Uterine smooth muscle cell (primary cell): ENCODE measurements at places on chromosomes 3 and 15. TPM values are rescaled to one million over a fixed set of nuclear protein-coding genes. Genes with fewer than 3 reads are reported as not detected.

The RTP1 gene
- total RNA-seq, result not detected in 2 replicates

The TMEM212 gene
- 0.11 TPM in 1 of 2 replicates, not detected in the other for total RNA-seq

The ZDHHC19 gene
- total RNA-seq, result not detected in 2 replicates

The SCAANT1 gene
- total RNA-seq, result not detected in 2 replicates

The HTR3C gene
- not detected in 2 replicates for total RNA-seq

The HOMER2 gene
- total RNA-seq, result 5.8 and 11.0 TPM in 2 replicates

The TEX55 gene
- not detected in 2 replicates for total RNA-seq

The RHCG gene
- not detected in 2 replicates for total RNA-seq
